ENCODE measurements at places on chromosomes 3 and 15. TPM values are rescaled to one million over a fixed set of nuclear protein-coding genes. Genes with fewer than 3 reads are reported as not detected.

The GOLGA8R gene
- 13.0 TPM for total RNA-seq

The POPDC2 gene
- 3.1 TPM for total RNA-seq

The DPPA2 gene
- total RNA-seq, result not detected

The RASL12 gene
- not detected for total RNA-seq

The LYZL4 gene
- not detected for total RNA-seq

The PPARG gene
- 0.18 TPM for total RNA-seq

The PLA2G4F gene
- total RNA-seq, result not detected

DNA sequence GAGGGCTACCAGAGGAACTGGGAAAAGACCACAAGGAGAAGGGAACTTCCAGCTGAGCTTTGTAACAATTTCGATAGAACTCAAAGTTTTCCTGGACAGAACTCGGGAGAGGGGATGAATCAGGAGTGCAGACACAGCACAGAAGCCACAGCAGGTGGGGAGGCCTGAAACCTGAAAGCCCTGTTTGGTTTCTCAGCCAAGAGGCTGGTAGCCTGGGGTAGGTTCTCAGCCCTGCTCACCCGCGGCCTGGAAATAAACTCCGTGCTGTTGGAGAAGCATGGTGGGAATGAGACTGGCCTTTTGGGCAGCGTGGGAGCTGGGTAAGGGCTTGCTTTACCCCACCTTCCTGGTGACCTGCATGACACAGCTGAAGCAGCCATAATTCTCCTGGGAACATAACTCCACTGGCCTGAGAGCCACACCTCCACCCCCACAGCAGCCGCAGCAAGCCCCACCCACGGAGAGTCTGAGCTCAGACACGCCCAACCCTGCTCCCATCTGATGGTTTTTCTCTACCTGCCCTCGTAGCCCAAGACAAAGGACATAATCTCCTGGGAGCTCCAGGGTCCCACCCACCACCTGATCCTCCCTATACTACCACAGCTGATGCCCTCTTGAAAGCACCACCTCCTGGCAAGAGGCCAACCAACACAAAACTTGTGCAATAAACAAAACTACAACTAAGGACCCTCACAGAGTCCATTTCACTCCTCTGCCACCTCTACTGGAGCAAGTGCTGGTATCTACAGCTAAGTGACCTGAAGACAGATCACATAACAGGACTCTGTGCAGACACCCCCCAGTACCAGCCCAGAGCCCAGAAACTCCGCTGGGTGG lies 52.5 kb upstream of the CHRM5 start:
- no peaks in the 10 kb centered on the region for H3K27me3 ChIP-seq
- no peak for DNase-seq
- H3K27ac ChIP-seq, result no peak overlapping the region
- H3K4me1 ChIP-seq, result no peaks in the 10 kb centered on the region
- no peaks in the 10 kb centered on the region for H3K36me3 ChIP-seq

DNA sequence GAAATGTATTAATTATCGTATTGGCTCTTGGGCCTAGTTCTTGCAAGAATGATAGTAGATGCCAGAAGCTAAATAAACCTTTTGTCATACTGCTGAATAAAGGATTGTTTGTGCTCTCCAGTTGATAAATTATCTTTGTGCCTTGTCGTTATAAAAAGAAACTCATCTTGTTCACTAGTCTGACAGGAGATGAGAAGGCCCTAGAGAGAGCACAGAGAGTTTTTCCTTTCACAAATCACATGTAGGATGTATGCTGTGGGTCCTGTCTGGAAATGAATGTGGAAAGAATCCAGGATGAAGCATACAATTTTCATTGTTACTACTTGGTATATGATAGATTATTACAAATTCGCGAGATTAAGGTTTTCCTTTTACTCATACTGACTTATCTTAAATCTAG lies 113.0 kb downstream of the NLGN1 start:
- no peaks in the 10 kb centered on the region for H3K36me3 ChIP-seq
- H3K4me1 ChIP-seq, result no peaks in the 10 kb centered on the region
- H3K4me3 ChIP-seq, result no peak overlapping the region
- H3K27ac ChIP-seq, result no peak overlapping the region
- no peaks in the 10 kb centered on the region for H3K27me3 ChIP-seq

GRCh38 chr3:71525391-71525790 lies 58.1 kb downstream of the FOXP1 start:
- H3K4me1 ChIP-seq, result peaks cover 18% of the 10 kb centered on the region
- no peak overlapping the region for H3K27ac ChIP-seq
- H3K27me3 ChIP-seq, result no peaks in the 10 kb centered on the region

- no peak for DNase-seq
- H3K4me3 ChIP-seq, result no peak overlapping the region
- H3K27me3 ChIP-seq, result peaks cover 33% of the 10 kb centered on the region
- H3K27ac ChIP-seq, result no peak overlapping the region
- H3K4me1 ChIP-seq, result peaks cover 17% of the 10 kb centered on the region
Observed at GRCh38 chr15:61841466-61841865, 218.8 kb downstream of the VPS13C start.

DNA sequence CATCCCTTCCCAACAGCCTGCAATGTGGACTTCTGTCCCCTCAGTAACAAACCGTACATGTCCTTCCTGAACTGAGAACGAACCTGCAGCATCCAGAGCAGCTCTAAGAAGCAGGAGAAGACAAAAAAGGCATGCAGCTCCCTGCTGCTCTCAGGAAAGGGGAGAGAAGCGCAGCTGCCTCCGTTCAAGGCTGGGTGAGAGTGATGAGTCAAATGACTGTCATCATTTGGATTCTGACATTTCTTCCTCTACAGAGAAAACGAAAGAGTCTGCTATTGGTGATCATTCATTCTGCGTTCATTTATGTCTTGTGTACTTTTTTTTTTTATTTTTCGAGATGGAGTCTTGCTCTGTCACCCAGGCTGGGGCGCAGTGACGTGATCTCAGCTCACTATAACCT lies 677.8 kb downstream of the FHIT start:
- H3K27ac ChIP-seq, result no peak overlapping the region
- H3K4me1 ChIP-seq, result no peaks in the 10 kb centered on the region
- no peak for DNase-seq
- H3K27me3 ChIP-seq, result no peaks in the 10 kb centered on the region
- H3K36me3 ChIP-seq, result no peaks in the 10 kb centered on the region

- peaks cover 4% of the 10 kb centered on the region for H3K4me1 ChIP-seq
- no peak for DNase-seq
- H3K4me3 ChIP-seq, result no peak overlapping the region
- no peak overlapping the region for H3K27ac ChIP-seq
Observed at GRCh38 chr15:99651023-99651807, 82.0 kb downstream of the LYSMD4 start.

DNA sequence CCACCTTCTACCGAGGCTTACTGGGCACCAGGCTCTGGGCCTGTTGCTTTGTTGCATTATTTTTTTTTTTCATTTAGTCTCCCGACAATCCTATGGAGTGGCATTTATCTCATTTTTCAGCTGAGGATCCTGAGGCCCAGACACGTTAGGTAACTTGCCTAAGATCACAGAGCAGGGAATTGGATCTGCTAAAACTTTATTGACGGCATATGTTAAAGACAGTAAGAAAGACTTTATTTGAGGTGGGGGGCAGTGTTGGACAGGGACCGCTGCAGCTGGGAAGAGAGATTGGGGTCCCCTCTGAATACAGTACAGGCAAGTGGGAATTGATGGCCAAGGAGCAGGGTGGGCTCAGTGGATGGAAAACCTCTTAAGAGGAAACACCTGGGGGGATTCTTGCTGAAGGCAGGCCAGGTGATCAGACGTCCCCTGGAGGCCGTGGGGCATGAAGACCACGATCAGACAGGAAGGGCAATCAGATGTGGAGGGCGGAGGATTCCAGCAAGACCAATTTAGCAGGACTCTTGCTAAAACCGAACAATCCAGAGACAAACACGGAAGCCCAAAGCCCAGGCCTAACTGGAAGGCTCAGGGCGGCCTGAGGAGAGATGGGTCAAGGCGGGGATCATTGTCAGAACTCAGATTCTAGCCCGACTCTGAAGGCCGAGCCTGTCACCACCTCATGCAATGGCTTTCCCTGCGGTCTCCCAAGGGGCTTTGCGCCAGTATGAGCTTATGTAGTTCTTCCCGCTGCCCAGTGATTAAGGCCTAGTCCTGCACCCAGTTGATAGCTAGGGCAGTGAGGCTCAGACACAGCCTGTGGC lies 53.7 kb downstream of the RGMA start:
- no peaks in the 10 kb centered on the region for H3K27me3 ChIP-seq
- H3K27ac ChIP-seq, result no peak overlapping the region
- no peaks in the 10 kb centered on the region for H3K36me3 ChIP-seq
- peaks cover 5% of the 10 kb centered on the region for H3K4me1 ChIP-seq
- no peak for DNase-seq
- H3K4me3 ChIP-seq, result no peak overlapping the region

DNA sequence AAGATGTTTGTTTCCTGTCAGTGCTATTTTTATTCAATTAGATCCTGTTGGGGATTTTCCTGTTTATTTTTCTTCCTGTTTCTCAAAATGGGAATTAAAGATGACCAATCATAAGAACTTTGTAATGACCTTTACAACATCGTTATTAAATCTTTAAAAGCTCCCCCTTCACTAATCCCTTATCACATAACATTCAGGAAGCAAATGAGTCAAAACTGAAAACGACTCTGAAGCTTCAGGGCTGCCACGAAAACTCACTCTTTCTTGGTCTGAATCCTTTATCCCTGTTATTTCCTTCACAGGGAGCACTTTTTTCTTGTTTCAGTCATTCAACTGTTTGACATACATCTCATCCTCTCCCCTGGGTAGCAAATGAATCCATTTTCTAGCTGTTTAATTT lies 75.8 kb upstream of the MB21D2 start:
- H3K36me3 ChIP-seq, result no peaks in the 10 kb centered on the region
- H3K4me3 ChIP-seq, result no peak overlapping the region
- no peak for DNase-seq
- no peaks in the 10 kb centered on the region for H3K27me3 ChIP-seq

GRCh38 chr3:191680989-191681597 lies 220.1 kb downstream of the PYDC2 start:
- no peak for DNase-seq
- H3K36me3 ChIP-seq, result no peaks in the 10 kb centered on the region
- no peaks in the 10 kb centered on the region for H3K27me3 ChIP-seq
- no peaks in the 10 kb centered on the region for H3K4me1 ChIP-seq
- no peak overlapping the region for H3K27ac ChIP-seq

DNA sequence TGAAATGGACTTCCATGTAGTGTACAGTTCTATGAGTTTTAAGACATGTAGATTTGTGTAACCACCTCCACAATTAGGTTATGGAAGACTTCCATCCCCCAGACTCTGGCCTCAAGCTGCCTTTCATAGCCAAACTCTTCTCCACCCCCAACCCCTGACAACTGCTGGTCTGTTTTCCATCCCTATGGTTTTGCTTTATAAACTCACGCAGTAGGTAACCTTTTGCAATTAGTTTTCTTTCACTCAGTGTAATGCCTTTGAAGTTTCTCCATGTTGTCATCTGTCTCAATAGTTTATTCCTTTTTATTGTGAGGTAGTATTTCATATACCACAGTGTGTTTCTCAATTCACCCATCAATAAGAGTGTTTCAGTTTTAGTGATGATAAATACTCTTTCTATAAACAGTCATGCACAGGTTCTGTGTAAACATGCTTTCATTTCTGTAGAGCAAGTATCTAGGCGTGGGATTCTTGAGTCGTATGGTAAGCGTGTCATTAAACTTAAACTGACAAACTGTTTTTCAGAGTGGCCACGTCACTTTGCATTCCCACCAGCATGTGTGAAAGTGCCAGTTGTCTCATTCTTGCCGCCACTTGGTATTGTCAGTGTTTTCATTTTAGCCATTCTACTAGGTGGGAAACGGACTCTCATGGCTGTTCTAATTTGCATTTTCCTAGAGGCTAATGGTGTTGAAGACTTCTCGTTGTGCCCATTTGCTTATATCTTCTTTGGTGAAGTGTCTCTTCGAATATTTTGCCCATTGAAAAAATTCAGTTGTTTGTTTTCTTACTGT lies 47.3 kb upstream of the ALDH1A3 start:
- H3K27me3 ChIP-seq, result peaks cover 27% of the 10 kb centered on the region
- H3K4me3 ChIP-seq, result no peak overlapping the region
- no peak overlapping the region for H3K27ac ChIP-seq
- no peaks in the 10 kb centered on the region for H3K4me1 ChIP-seq
- no peaks in the 10 kb centered on the region for H3K36me3 ChIP-seq
- DNase-seq, result no peak

- H3K4me3 ChIP-seq, result no peak overlapping the region
- no peak for DNase-seq
- H3K4me1 ChIP-seq, result no peaks in the 10 kb centered on the region
- no peak overlapping the region for H3K27ac ChIP-seq
- H3K36me3 ChIP-seq, result no peaks in the 10 kb centered on the region
Observed at GRCh38 chr15:52822475-52822874, 32.3 kb upstream of the ONECUT1 start.

GRCh38 chr3:111747490-111747889 lies 111.6 kb upstream of the PHLDB2 start:
- H3K27ac ChIP-seq, result no peak overlapping the region
- H3K36me3 ChIP-seq, result peaks cover 6% of the 10 kb centered on the region
- H3K27me3 ChIP-seq, result no peaks in the 10 kb centered on the region
- DNase-seq, result no peak
- no peaks in the 10 kb centered on the region for H3K4me1 ChIP-seq
- H3K4me3 ChIP-seq, result no peak overlapping the region

DNA sequence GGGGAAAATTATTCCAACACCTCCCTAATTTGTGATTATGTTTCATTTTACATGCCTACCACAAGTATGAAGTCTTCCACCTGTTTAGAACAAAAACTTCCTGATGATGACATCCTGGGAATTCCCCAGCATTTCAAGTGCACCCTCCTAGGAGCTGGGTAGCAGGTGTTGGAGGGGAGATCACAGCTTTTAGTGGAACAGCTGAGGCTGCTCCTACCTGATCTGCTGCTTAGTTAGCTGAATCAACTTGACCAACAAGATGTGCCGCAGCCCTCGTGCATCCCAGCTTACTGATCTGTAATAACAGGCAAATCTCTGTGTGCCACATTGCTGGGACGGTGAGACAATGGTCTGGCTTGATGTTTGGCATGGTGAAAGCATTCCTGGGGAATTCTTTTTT lies 29.7 kb downstream of the TRAK1 start:
- peaks cover 28% of the 10 kb centered on the region for H3K4me1 ChIP-seq
- no peak overlapping the region for H3K4me3 ChIP-seq
- peaks cover 13% of the 10 kb centered on the region for H3K36me3 ChIP-seq
- H3K27ac ChIP-seq, result no peak overlapping the region
- DNase-seq, result no peak
- H3K27me3 ChIP-seq, result no peaks in the 10 kb centered on the region

DNA sequence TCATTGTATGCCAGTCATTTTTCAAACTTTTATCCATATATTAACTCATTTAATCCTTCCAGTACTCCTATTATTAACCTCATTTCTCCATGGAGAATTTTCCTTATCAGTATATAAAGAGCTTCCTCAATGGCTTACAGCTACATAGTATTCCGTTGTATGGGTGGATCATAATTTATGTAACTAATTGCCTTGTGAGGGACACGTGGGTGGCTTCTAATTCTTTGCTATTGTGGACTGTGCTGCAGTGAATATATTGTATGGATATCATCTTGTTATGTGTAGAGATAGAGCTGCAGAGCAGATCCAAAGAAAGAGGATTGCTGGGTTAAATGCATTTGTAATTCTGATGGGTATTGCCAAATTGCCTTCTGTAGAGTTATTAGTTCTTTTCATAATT lies 25.2 kb downstream of the PML start:
- no peak overlapping the region for H3K4me3 ChIP-seq
- DNase-seq, result no peak
- peaks cover 45% of the 10 kb centered on the region for H3K36me3 ChIP-seq
- H3K27me3 ChIP-seq, result no peaks in the 10 kb centered on the region
- H3K27ac ChIP-seq, result no peak overlapping the region

GRCh38 chr3:52724511-52724910 lies 18.6 kb downstream of the SPCS1 start:
- no peaks in the 10 kb centered on the region for H3K27me3 ChIP-seq
- H3K27ac ChIP-seq, result no peak overlapping the region
- peaks cover 22% of the 10 kb centered on the region for H3K4me1 ChIP-seq
- H3K4me3 ChIP-seq, result no peak overlapping the region

- H3K4me1 ChIP-seq, result no peaks in the 10 kb centered on the region
- no peak overlapping the region for H3K4me3 ChIP-seq
- no peaks in the 10 kb centered on the region for H3K27me3 ChIP-seq
- no peak for DNase-seq
Observed at GRCh38 chr3:82128271-82128670, 366.8 kb upstream of the GBE1 start.
